CD4-positive, alpha-beta T cell treated with Interleukin-15 for 1 hour (primary cell): ENCODE measurements at places on chromosomes 3 and 15.

DNA sequence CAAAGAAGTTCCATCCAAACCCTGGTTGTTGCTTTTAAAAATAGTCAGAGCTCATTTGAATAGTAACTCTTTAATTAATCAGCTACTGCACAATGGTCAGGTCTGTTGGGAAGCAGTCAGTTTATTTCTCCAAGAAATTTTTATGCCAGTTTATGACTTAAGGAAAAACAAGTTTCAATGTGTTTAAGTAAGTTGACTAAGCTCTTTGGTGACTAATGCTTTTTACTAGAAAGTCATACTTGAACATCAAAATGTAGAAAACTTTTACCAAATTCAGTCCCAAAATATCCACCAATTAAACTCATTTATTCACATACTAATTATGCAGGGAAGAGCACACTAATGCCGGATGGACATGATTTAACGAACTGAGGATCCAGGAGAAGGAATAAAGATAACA is 22.1 kb downstream of the PRICKLE2 start:
- DNase-seq, result no peak

GRCh38 chr3:87498358-87499080 is 222.1 kb upstream of the POU1F1 start:
- no peak for DNase-seq

DNA sequence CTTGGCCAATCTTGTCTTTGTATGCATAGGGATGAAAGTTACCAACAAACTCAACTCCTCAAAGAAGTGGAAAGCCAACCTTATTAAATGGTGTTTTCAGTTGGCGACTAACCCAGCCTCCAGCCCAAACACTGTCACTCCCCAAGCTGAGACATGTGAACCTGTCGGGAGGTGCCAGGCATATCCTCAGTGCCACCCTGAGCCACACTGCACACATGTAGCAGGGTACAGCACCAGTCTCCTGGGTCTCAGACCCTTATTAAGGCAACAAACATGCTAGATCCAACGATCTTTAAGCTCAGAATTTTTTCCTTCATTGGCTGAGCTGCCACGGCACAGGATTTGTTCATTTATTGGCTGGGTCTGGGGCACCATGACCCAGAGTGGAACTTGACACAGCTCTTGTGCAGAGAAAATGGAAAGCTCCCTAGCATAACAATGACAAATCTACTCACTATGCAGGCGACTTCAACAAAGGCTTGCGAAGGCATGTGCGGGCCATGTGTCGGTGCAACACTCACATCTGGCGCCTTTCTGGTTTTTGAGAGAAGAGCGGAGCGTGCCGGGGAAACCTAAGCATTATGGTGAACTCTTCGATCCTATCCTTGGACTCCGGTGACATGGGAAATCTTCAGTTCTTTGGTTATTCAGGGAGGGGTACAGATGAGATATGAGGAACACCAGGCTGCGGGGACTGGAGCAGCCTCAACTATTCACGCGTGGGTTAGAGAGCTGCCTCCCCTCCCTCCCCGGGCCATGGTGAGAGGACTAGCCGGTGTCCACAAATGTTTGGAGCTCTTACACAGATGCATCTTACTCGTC is 190.1 kb downstream of the FAM43A start:
- DNase-seq, result no peak

GRCh38 chr3:189507856-189508255 is 123.3 kb upstream of the TP63 start:
- no peak for DNase-seq

DNA sequence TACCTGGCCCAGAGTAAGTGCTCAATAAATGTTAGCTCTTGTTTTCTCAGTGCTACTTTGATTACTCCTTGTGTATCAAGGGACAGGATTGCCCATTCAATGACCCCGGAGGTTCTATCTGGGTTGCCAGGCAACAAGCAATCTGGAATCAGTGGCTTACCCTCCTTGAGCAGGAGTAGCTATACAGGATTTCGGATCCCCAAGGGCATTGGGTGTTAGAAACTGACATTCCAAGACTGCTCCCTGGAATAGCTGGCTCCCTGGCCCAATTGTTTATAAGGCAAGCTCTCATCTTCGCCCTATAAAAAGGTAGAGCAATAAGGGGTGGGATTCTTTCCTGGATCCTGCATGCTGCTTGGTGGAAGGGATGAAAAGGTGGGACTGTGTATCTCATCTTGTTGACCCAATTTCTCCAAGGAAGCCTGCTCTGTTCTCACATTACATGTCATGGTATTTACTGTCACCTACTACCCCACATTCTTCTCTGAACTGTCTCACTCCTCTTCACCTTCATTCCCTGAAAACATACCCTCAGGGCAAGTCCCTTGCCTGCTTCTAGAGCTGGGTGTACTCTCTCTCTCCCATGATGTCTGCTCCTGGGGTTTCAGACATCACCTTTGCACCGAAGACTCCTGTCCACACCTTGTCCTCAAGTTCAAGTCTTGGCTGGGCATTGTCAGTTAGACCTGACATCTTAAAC is 26.4 kb upstream of the SCN10A start:
- no peak for DNase-seq

DNA sequence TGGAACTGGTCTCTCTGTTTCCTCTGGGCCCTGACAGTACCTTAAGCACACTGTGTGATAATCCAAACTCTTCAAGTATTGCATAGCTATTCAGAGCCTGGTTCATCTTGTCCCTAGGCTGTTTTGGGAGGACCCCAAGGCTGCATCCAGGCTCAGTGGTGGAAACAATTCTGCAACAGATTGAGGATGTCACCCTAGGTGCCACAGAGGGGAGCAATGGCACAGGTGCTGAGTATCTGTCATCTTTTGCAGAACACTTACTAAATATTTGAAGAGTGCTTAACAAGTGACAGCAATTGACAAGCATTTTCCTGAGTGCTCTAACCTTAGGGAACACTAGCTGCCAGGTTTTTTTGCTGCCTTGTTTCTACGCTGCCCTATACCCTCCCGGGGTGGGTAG is 27.8 kb downstream of the STARD5 start:
- no peak for DNase-seq

DNA sequence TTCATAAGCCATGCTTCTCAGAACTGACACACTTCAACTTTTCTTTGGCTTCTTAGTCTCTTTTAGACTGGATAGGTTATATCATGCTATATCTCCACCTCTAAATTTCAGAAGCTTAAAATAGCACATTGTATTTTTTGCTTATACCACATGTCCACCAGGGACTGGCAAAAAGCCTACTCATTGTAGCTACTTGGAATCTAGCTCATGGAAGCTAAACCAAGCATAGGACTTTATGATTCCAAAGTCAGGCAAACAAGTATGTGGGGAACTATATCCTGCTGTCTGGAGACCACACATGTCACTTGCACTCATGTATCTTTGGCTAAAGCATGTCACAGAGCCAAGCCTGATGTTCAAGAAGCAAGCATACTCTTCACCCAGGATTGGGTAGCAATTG is 245.0 kb upstream of the RASGRP1 start:
- DNase-seq, result no peak

DNA sequence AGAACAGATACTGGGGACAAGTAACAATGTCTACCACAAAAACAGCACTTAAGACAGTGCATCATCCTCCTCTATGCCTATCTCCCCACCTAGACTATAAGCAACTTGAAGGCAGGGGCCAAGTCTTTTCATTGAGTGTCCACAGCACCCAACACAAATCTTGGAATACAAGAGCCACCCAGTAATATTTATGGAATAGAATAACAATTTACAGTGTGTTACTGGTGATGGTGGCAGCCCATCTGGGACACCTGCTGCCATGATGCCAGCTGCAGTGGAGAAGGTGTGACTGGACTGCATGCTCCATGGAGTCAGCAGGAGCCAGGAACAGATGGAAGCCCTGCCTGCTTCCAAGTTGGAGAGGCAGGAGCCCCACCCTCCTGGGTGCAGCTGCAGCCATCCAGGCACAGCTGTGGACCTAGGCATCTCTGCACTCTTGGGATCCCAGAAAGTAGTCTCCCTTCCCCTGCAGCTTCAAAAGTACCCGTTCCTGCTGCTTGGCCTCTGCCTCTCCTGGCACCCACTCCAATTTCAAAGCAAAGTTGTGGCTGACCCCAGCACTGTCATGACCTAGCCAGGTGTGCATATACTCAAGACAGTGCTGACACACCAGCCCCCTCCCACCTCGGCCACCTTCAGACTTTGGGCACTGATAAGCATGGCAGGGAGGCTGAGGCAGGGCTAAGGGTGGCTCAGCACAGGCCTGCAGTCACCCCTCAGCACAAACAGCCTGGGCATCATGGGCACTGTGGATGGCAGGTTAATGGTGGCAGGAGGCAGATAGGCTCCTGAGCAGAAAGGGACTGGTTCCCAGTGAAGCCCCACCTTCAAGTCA is 94.5 kb downstream of the TPRA1 start:
- no peak for DNase-seq

GRCh38 chr3:110816008-110816407 is 255.6 kb upstream of the NECTIN3 start:
- DNase-seq, result no peak

DNA sequence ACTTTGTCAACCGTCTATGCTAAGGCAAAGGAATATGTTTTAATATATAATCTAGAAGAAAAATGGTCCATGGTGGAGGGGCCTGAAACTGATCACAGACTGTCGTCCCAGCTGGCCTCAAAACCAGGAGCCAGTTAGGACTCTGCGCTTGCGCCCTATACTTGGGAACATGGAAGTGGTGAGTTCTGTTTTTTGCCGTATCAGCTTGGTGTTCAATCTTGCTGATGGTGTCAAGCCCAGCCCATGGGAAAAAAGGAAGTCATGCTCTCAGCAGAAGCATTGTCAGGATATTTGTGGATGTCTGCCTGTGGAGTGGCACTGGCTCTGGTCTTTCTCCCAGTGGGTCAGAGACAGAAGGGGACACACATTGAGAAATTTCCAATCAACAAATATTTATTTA is 342.0 kb upstream of the CTDSPL start:
- DNase-seq, result no peak
